Kidney (tissue), 22 donors: ENCODE measurements at places on chromosomes 4 and X. TPM values are rescaled to one million over a fixed set of nuclear protein-coding genes. Genes with fewer than 3 reads are reported as not detected.

- no peaks in the 10 kb centered on the region for H3K36me3 ChIP-seq
- no peaks in the 10 kb centered on the region for H3K27me3 ChIP-seq
- no peak overlapping the region for H3K4me3 ChIP-seq
- H3K4me1 ChIP-seq, result no peaks in the 10 kb centered on the region
- H3K27ac ChIP-seq, result no peak overlapping the region
- no peak for DNase-seq
Observed at GRCh38 chr4:100257567-100257966, 67.3 kb upstream of the DDIT4L start.

- H3K4me1 ChIP-seq, result no peaks in the 10 kb centered on the region
- no peak for DNase-seq
- H3K27me3 ChIP-seq, result no peaks in the 10 kb centered on the region
- H3K4me3 ChIP-seq, result no peak overlapping the region
- H3K36me3 ChIP-seq, result no peaks in the 10 kb centered on the region
- no peak overlapping the region for H3K27ac ChIP-seq
Observed at GRCh38 chr4:181776264-181777054, 466.7 kb upstream of the TENM3 start.

DNA sequence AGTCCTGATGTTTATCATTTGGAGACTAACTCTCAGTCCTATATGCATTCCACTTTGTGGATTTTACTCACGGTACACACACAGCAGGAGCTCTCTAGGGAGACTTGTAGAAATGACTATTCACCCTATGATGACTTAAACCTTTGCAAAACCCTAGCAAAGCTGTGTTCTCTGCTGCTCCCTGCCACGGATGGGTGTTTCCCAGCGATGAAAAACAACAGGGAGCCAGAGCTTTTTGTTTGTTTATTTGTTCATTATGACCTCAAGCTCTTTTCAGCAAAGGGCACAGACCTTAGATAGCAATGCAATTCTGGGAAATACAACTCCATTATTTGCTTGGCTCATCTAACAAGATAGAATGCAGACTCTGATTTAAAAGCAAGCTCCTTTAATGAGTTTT lies 156.6 kb downstream of the GRIA3 start:
- no peak for DNase-seq
- no peak overlapping the region for H3K27ac ChIP-seq
- no peak overlapping the region for H3K4me3 ChIP-seq
- no peaks in the 10 kb centered on the region for H3K36me3 ChIP-seq
- no peaks in the 10 kb centered on the region for H3K27me3 ChIP-seq

DNA sequence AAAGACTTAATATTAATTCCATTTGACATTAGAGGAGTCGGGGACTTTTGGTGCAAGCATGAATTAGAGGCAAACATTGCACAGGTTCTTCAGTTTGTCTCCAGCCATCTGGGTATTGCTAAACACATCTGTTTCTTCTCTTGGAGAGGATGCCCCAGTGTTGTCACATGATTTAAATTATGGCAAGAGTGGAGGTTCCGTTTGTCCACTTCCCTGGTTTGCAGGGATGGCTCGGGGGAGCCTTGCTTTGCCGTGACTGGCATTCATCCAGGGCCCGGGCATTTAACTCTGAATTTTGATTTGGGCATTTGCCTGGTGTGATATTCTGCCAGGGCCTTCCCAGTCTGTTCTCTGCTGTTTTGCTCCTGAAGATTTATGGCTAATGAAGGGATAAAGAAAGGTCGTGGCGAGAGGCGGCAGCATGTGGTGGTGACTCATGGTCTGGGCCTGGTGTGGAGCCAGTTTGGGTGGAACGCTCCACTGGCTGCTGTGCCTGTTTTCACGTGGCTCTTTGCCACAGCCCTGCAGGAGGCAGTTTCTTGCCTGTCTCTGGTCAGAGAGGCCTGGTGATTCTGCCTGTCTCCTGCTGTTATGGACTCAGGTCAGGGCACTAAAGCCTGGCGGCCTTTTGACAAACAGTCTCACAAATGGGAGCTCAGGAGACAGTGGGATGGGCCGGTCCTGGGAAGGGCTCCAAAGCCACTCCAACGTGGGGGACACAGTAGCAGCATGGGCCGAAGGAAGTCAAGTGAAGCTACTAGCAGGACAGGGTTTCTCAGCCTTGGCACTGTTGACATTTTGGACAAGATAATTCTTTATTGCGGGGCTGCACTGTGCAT lies 99.4 kb upstream of the PGRMC2 start:
- no peak overlapping the region for H3K4me3 ChIP-seq
- no peaks in the 10 kb centered on the region for H3K36me3 ChIP-seq
- DNase-seq, result peak; percentile 68
- H3K27ac ChIP-seq, result peak overlapping the region; percentile 85
- H3K27me3 ChIP-seq, result no peaks in the 10 kb centered on the region
- H3K4me1 ChIP-seq, result peaks cover 3% of the 10 kb centered on the region

- no peaks in the 10 kb centered on the region for H3K27me3 ChIP-seq
- no peak overlapping the region for H3K4me3 ChIP-seq
- H3K4me1 ChIP-seq, result no peaks in the 10 kb centered on the region
- no peak overlapping the region for H3K27ac ChIP-seq
Observed at GRCh38 chr4:113834298-113834697, 72.8 kb upstream of the CAMK2D start.

DNA sequence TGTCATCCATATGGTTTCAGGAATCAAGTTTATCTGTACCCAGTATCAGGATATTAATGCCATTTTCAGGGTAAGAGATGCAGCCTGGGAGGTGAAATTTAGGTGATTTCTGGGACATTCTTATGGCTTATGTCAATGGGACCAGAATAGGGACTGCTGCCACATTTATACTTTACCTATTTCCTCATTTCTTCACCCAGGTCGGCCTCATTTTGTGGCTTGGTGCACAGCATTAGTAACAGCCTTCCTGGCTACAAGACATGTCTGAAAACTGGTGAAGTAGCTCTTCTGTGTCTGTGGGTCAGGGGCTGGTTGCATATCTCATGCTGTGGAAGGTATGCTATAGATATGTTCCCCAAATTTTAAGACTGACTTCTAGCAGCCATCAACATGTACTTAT lies 284.8 kb downstream of the AFF2 start:
- no peak overlapping the region for H3K4me3 ChIP-seq
- no peaks in the 10 kb centered on the region for H3K36me3 ChIP-seq
- no peaks in the 10 kb centered on the region for H3K27me3 ChIP-seq
- no peaks in the 10 kb centered on the region for H3K4me1 ChIP-seq
- H3K27ac ChIP-seq, result no peak overlapping the region

- H3K27ac ChIP-seq, result no peak overlapping the region
- no peaks in the 10 kb centered on the region for H3K4me1 ChIP-seq
- H3K4me3 ChIP-seq, result no peak overlapping the region
Observed at GRCh38 chr4:37070041-37070440, 174.5 kb upstream of the NWD2 start.

GRCh38 chr4:61995717-61996340 lies 795.7 kb downstream of the ADGRL3 start:
- no peak for DNase-seq
- H3K27me3 ChIP-seq, result no peaks in the 10 kb centered on the region
- no peaks in the 10 kb centered on the region for H3K4me1 ChIP-seq
- no peak overlapping the region for H3K4me3 ChIP-seq
- H3K27ac ChIP-seq, result no peak overlapping the region
- no peaks in the 10 kb centered on the region for H3K36me3 ChIP-seq

GRCh38 chr4:100208459-100208858 lies 18.2 kb upstream of the DDIT4L start:
- H3K27me3 ChIP-seq, result no peaks in the 10 kb centered on the region
- no peak for DNase-seq
- no peaks in the 10 kb centered on the region for H3K4me1 ChIP-seq
- H3K4me3 ChIP-seq, result no peak overlapping the region
- H3K27ac ChIP-seq, result no peak overlapping the region
- H3K36me3 ChIP-seq, result no peaks in the 10 kb centered on the region

GRCh38 chrX:11555759-11556158 lies 110.0 kb downstream of the ARHGAP6 start:
- H3K36me3 ChIP-seq, result no peaks in the 10 kb centered on the region
- no peaks in the 10 kb centered on the region for H3K4me1 ChIP-seq
- no peak overlapping the region for H3K27ac ChIP-seq
- H3K27me3 ChIP-seq, result no peaks in the 10 kb centered on the region
- no peak for DNase-seq

DNA sequence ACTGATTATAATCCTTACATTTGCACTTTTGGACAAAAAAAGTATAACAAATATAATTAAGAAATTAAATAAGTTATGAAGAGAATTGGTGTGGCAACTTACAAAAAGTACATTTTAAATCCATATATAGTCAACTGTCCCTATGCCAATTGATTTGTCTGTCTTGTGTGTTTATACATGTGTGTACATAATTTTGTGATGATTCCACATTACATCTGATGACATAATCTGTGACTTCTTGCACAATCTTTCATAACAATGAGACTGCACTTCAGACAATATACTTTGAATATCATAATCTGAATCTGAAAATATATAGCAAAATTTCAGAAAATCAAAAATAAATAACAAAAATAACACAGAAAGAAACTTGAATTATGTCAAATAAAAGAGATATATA lies 953.4 kb downstream of the FAT4 start:
- H3K4me3 ChIP-seq, result no peak overlapping the region
- no peak overlapping the region for H3K27ac ChIP-seq
- H3K27me3 ChIP-seq, result no peaks in the 10 kb centered on the region

- no peak for DNase-seq
- peaks cover 61% of the 10 kb centered on the region for H3K36me3 ChIP-seq
- H3K4me3 ChIP-seq, result no peak overlapping the region
Observed at GRCh38 chr4:88037447-88037846, 30.0 kb downstream of the PKD2 start.

DNA sequence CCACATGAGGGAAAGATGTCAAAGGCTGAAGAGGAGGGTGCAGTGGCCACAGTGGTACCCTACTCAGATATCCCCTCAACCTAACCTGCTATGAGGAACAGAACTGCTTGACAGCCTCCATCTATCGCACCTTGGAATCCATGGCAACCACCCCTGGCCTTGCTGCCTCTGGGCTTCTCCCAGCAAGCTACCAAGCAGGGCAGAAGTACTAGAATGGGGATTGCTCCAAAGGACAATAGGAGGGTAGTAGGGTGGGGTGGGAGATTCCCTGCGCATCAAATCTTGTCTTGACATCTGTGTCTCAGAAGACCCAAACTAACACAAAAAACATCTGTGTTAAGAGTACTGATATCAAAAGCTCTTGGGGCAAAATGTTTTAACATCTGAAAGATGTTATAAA lies 118.2 kb downstream of the FBXW7 start:
- no peaks in the 10 kb centered on the region for H3K4me1 ChIP-seq
- H3K4me3 ChIP-seq, result no peak overlapping the region
- H3K36me3 ChIP-seq, result no peaks in the 10 kb centered on the region
- no peak for DNase-seq

GRCh38 chr4:118716304-118716703 lies 31.1 kb downstream of the METTL14 start:
- H3K4me3 ChIP-seq, result no peak overlapping the region
- no peaks in the 10 kb centered on the region for H3K27me3 ChIP-seq
- H3K27ac ChIP-seq, result no peak overlapping the region

DNA sequence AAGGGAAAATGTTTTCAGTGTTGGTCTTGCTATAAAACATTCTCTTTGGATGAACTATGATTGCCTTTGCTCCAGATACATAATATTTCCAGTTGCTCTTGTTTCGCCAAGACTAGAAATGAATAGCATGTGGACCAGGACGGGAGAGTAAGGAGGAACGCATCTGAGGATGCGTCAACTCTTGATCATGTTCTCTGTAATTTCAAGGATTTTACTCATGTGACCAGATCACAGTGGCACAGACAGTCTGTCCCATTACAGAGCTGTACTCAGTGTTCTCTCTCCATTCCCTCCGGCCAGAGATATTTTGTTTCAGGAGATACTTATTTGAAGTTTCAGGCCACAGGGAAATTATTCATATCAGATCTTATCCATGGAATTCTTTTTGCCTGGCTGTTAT lies 266.6 kb downstream of the MID1IP1 start:
- H3K4me1 ChIP-seq, result no peaks in the 10 kb centered on the region
- no peaks in the 10 kb centered on the region for H3K36me3 ChIP-seq
- DNase-seq, result no peak
- H3K27me3 ChIP-seq, result no peaks in the 10 kb centered on the region
- H3K27ac ChIP-seq, result no peak overlapping the region

DNA sequence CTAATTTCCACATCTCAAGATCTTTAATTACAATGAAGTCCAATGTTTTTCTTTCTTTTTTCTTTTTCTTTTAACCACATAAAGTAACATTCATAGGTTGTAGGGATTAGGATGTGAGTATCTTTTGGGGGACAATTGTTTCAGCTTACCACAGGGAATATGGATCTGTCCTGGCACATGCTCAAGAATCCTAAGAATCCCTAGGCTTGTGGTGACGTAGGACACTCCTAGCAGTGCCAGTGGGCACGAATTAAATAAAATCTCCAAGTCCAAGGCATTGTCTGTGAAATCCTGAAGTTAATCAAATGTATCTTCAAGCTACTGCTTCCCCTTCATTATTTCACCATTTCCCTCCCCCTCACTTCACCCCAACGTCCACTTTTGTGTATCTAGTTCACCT lies 2.6 kb upstream of the LAS1L start:
- no peaks in the 10 kb centered on the region for H3K36me3 ChIP-seq
- H3K27ac ChIP-seq, result no peak overlapping the region
- H3K4me1 ChIP-seq, result peaks cover 8% of the 10 kb centered on the region
- H3K4me3 ChIP-seq, result no peak overlapping the region
- H3K27me3 ChIP-seq, result no peaks in the 10 kb centered on the region

DNA sequence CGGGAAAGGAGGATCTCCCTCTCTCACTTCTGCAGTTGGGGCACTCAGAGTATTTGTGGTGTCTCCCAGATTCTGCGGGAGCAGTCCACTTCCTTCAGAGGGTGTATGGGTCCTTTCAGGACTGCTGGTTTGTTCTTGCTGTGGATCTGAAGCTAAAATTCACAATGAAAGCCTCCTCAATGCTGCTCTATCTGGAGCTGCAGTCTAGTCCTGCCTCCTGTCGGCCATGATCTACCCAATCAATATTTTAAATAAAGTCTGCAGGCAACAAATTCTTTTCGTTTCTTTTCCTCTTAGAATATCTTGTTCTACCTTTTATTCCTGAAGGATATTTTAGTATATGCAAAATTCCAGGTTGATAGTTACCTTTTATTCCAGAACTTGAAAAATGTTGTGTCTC lies 226.1 kb upstream of the AR start:
- H3K4me3 ChIP-seq, result no peak overlapping the region
- no peak overlapping the region for H3K27ac ChIP-seq
- H3K36me3 ChIP-seq, result no peaks in the 10 kb centered on the region
- no peaks in the 10 kb centered on the region for H3K27me3 ChIP-seq
- H3K4me1 ChIP-seq, result no peaks in the 10 kb centered on the region

Gene SPATA4
- polyA plus RNA-seq, result 0.82 TPM

Gene SPP1
- polyA plus RNA-seq, result 6,594 TPM

Gene CD38
- polyA plus RNA-seq, result 0.15 TPM

Gene BEX2
- 130 TPM for polyA plus RNA-seq

Gene MTNR1A
- polyA plus RNA-seq, result not detected

Gene OPHN1
- polyA plus RNA-seq, result 1.9 TPM

Gene DUSP21
- polyA plus RNA-seq, result not detected

Gene NEUROG2
- not detected for polyA plus RNA-seq

Gene MAGEA4
- not detected for polyA plus RNA-seq

Gene EMCN
- polyA plus RNA-seq, result 140 TPM

Gene RNF150
- 5.0 TPM for polyA plus RNA-seq

Gene ENPEP
- polyA plus RNA-seq, result 83.2 TPM

Gene PRICKLE3
- 3.4 TPM for polyA plus RNA-seq
